Activated T-helper 1 cell treated with Interleukin-2 at 50 U/mL for 16 hours (primary cell): ENCODE measurements at places on chromosomes 12 and 14.

- DNase-seq, result no peak
These were observed 261.4 kb downstream of the TTC8 start for GRCh38 chr14:89085737-89086382.

GRCh38 chr14:51597261-51598001 is 54.3 kb upstream of the FRMD6 start:
- no peak for DNase-seq

DNA sequence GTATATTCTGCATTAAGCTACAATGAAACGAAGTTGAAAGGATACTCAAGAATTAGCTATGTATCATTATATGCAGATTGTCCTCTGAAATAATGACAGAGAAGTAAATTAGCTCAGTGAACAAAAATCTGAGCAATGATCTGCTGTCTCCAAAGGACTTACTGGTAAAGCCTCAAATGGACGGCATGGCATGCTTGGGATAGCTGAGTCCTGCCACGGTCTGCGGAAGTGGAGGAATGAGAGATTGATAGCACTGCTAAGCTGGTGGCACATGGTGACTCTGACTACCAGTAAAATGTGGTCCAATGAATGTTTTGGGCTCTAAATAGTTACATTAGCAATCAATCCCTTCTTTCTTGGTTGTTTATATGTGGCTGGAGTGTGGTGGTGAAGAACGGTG is 3.7 kb upstream of the DENND5B start:
- no peak for DNase-seq

- DNase-seq, result no peak
These were observed 57.5 kb downstream of the ARHGAP5 start for GRCh38 chr14:32134448-32135097.

DNA sequence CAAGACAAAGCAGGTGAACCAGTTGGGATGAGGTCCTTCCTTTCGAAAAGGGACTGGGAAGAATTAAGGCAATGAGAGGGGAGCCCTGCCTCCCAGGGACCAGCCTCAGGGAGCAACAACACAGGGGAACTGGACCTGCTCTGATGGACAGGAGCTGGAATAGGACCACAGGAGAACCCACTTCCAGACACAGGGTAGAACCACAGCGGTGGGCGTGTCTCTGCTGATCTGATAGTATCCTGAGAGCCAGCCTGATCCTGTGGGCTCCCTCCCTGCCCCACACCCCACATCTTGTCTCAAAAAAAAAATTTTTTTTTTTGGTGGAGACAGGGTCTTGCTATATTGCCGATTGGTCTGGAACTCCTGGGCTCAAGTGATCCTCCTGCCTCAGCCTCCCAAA is 13.6 kb upstream of the PLEK2 start:
- no peak for DNase-seq

DNA sequence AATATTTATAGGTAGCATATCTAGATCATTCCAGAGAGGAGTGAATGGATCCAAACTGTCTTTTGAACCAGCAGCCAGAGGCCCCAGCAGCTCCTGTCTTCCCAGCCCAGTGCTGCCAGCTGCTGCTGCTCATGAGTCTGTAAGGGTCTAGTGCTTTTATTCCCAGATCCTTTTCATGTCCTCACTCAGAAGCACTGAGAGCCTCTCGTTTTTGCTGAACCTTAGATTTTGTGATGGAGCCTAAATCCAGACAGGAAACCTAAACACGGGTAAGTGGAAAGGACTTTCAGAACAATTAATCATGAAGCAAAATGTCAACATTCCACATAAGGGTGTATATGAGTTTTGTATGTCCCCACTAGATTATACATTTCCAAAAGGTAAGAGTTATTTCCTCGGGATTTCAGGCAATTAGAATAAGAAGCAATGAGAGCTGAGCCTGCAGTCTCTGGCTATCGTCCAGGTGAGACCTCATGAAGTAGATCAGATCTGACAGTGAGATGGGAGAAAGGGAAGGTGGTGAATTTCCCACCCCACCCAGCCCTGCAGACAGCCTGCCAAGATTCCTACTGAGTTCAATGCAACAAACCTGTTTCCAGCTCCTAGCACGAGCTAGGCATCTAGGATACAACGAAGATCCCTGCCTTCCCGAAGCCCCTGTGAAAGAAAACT is 84.4 kb downstream of the NINJ2 start:
- DNase-seq, result no peak

GRCh38 chr12:120650233-120650690 is 9.8 kb downstream of the CABP1 start:
- no peak for DNase-seq

DNA sequence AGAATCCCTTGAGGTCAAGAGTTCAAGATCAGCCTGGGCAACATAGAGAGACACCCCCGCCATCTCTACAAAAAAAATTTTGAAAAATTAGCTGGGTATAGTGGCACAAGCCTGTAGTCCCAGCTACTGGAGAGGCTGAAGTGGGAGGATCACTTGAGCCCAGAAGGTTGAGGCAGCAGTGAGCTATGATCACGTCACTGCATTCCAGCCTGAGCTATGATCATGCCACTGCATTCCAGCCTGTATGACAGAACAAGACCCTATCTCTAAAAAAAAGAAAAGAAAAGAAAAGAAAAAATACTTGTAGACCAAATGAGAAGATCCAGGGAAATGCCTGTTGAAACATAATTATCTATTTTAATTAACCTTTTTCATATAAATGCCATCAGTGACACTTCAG is 93.8 kb upstream of the MDM1 start:
- no peak for DNase-seq

DNA sequence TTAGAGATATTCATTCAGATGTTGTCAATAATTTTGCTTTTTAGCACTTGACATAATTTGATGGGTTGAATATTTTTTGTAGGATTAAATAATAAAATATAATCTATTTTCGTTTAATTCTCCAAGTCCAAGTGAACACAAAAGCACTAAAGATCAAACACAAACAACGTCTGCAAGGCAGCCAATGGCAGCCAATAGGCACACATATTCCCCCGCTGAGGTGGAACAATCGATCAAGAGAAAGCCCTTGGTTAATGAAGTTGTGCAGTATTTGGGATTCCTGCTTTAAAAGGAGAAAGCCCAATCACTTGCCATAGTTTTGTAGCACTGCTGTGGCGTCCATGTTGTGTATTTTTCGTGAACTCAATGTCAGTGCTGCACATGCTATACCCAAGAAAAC is 1.5 kb downstream of the DHRS7 start:
- DNase-seq, result no peak

- no peak for DNase-seq
These were observed 501.5 kb upstream of the USP15 start for GRCh38 chr12:61758661-61759060.

DNA sequence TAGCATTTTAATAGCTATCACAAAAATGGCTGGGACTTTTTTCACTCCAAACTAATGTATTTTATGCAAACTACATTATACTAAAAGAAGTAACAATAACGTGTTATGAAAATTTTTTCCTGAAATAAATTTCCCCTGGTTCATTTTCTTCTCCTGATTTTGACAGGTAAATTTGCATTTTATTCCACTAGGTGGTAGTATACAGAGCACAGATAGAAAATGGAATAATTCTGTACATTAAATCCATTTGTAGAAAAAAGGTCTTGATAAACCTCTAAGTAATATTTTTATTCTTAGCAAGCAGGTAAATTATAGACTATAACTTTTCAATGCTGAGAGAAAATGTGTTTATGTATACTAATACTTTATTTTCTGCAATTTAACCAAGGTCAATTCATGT is 96.5 kb downstream of the BCAT1 start:
- DNase-seq, result no peak

DNA sequence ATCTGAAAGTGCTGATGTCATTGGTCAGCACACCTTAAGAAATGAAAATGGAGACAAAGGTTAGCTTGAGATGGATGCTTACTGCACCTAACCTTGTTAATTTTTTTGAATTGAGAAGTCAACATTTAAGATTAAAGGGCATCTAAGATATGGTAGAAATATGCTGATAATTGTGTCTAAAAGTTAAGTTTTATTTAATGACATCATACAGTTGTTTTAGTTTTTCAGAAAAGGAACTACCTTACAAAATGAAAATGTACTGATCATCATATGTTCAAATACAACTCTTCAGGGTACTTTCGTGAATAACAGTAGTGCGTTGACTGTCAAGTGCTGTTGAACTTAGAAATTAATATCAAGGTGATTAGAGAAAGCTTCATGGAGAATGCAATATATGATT is 2.5 kb downstream of the SMCO3 start:
- DNase-seq, result no peak

DNA sequence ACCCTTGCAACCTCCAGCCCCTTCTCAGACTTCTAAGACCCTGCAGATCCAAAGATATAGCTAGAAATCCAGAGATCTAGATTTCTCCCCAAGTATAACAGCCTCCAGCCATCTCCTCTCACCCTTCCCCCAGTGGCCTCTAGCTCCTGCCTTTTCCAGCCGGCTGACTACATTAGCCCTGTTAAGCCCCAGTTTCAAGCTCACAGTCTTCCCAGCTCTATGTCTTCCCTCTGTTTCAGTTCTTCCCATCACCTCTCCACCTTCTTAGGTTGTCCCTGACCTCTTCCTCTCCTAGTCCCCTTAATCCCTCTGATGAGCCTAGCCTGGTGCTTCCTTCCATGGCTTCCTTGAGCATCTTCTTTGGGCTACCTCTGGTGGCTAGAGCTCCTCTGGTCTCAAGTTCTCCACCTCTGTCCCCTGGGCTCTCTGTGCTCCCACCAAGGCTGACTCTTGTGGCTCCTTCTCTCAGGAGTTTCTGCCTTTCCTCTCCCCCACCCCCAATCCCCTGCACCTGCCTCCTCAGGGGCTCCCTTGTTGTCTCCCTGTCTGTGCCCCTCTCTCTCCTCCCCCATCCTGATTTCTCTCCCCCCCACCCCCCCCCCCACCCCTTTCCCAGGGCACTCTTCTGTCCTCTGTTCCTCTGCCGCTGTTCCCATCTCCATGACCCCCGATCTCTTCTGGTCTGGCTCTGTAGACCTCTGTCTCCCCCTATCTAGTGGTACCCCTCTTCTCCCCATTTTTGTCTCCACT is 816 bp upstream of the GDF11 start:
- DNase-seq, result no peak

DNA sequence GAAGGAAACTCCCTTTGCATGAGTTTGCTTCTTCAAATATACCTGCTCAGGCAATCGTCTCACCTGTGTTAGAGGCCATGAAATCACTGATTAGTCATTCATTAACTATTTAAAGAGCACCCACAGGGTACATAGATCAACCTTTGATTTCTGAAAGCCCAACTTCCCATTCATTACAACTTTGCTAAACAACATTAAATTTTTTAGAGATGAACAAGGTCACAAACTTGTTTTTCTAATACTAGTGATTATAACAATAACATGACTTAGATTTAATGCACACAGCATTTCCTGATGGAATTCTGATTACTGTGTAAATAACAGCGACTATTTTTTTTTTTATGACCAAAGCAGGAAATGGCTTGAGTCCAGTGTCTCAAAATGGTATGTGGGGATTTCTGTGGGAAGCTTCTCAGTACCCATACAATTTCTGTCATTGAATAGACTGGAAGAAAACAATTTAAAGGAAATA is 5.4 kb upstream of the ERO1A start:
- DNase-seq, result no peak

- DNase-seq, result no peak
These were observed 144.0 kb downstream of the ADAMTS20 start for GRCh38 chr12:43407816-43408645.

DNA sequence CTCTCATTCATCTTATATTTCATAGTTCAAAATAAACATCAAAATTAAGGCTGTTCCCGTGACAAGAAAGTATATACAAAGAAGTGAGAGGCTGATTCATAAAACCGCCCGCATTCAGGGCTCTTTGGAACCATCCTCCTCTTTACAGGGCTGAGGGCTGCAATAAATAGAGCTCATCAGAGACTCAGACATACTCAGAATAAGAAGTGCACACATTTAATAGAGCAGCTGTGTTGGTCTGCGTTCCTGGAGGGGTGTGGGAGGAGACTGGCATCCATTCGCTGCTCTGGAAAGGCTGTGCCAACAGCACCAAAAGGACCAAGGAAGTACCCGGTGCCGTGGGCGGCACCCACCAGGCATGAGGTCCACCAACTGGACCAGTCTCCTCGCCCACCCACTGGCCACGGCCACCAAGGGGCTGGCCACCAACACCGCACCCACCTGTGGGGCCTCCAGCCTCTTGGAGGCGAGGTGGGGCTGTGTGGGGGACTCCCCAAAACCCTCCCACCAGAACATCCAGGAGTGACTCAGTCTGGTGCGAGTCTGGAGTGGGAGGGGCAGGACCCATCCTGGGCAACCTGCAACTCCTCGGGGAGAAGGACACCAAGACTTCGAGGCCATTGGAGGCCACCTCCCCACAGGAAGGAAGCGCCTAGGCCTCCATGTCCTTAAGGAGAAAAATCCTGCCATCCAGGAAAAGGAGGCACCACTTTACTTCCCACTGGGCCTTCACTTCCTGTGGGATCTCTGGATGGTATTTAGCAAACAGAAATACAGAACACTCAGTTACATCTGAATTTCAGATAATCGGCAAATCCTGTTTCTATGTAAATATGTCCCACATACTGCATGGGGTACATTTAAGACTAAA is 32.7 kb downstream of the VCPKMT start:
- DNase-seq, result no peak

DNA sequence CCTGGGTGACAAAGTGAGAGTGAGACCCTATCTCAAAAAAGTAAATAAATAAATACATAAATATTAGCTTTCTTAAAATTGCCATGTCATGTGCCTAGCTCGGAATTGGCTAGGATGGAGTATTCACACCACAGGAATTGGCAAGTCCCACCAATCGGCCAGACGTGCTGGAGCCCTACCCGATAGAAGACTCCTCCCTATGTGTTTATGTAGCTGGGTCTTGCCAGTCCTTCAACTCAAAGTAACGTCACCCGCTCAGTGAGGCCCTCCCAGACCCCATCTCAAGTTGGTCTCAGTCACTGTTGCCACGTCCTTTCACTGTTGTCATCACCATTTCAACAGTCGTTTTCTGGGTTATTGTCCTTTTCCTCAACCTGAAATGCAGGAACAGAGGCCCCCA is 20.2 kb downstream of the VRTN start:
- no peak for DNase-seq

DNA sequence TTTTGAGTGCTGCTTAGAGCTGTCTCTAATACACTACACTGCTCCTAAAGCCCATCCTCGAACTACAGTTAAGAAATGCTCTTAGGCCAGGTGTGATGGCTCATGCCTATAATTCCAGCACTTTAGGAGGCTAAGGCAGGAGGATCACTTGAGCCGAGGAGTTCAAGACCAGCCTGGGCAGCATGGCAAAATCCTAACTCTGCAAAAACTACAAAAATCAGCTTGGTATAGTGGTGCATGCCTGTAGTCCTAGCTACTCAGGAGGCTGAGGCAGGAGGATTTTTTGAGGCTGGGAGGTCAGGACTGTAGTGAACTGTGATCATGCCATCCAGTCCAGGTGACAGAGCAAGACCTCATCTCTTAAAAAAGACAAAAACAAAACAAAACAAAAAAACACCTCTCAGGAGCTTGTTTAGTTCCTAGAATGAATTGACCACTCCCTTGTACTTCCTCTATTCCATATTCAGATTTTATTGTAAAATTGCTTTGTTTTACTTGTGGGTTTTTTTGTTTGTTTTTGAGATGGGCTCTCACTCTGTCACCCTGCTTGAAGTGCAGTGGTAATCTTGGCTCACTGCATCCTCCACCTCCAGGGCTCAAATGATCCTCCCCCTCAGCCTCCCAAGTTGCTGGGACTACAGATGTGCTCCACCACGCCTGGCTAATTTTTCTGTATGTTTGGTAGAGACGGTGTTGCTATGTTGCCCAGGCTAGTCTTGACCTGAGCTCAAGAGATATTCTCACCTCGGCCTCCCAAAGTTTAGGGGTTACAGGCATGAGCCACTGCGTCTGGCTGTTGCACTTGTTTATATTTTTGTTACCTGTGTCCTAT is 13.6 kb downstream of the MDM2 start:
- DNase-seq, result no peak

GRCh38 chr14:101501858-101502615 is 59.3 kb upstream of the DIO3 start:
- no peak for DNase-seq

- DNase-seq, result no peak
These were observed 39.5 kb downstream of the GABARAPL1 start for GRCh38 chr12:10252201-10252600.
